ENCODE measurements at places on chromosomes 13 and 19.

GRCh38 chr19:53076984-53077383 lies 26.2 kb downstream of the ZNF160 start:
- no peak for DNase-seq

- DNase-seq: no peak
Observed at GRCh38 chr13:101116826-101117225, 299.5 kb downstream of the NALCN start.

GRCh38 chr19:11355160-11356073 lies at the start of gene PLPPR2:
Gene PLPPR2 (plus strand): TSS chr19:11355432. CDS start chr19:11357674, 2,242 bp downstream.
- DNase-seq: peak; percentile 87

DNA sequence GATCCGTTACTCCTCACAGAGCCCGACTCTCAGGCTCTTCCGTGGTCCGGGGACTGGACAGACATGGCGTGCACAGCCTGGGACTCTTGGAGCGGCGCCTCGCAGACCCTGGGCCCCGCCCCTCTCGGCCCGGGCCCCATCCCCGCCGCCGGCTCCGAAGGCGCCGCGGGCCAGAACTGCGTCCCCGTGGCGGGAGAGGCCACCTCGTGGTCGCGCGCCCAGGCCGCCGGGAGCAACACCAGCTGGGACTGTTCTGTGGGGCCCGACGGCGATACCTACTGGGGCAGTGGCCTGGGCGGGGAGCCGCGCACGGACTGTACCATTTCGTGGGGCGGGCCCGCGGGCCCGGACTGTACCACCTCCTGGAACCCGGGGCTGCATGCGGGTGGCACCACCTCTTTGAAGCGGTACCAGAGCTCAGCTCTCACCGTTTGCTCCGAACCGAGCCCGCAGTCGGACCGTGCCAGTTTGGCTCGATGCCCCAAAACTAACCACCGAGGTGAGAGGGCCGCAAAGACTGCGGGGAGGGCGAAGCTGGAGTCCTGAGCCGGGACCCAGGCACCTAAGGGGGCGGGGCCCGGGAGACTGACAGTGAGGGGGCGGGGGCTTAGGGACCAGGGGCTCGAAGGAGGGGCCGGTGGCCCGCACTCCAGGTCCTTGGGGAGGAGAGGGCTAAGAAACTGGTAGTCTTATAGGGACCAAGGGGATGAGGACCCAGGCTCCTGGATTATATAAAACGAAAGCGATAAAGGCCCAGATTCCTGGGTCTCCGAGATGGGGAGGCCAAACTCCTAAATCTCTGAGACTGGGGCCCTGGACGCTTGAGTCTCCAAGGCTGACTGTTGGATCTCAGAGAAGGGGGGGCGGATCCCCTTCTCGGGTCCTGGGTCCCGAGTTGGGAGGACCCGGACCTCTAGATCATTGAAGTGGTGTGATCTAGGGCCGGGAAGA lies 2.0 kb downstream of the ETV2 start:
- peak; percentile 82 for DNase-seq

GRCh38 chr13:99415014-99415650 lies 86.1 kb upstream of the TM9SF2 start:
- no peak for DNase-seq

GRCh38 chr19:10646456-10647159 lies 7.5 kb upstream of the ILF3 start:
- DNase-seq: no peak

DNA sequence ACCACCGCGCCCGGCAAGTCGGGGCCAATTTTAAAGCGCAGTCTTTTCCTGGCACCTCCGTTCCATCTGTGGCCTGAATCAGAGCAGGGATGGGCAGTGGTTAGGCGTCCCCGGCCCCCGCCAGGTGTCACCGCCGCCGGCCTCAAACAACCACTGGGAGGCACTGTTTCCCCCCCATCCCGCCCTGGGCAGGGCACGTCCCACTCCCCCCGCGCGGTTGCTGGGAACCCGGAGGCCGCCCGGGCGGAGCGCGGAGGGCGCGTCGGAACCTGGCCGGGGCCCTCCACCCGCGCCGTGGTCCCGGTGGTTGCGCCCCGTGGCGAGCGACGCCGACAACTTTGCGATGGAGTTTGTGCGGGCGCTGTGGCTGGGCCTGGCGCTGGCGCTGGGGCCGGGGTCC lies at the start of gene GRIN3B:
Gene GRIN3B, plus strand, starts transcription at position 325 of the 400 bp plus-strand sequence. Its CDS starts 19 bp downstream, at position 344.
- peak; percentile 72 for DNase-seq

DNA sequence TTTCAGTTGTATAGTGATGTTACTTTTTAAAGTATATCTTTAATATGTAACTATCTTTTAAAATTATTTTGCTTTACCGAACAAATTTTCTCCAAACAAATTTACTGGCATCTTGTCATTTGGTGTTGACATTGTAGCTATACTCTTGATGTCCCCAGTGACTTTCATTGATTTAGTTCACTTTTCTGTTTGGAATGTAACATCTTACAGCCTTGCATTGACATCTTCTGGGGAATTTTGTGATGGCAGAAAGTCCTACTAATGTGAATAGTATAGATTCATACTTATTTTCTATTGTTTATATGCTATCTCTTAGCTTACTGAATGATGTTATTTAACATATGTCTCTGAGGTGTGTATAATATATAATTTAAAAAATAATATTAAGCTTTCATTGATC lies 800.9 kb upstream of the ATXN8OS start:
- DNase-seq: no peak

GRCh38 chr19:51651216-51651846 lies 4.7 kb upstream of the SIGLEC14 start:
- DNase-seq: no peak

- no peak for DNase-seq
Observed at GRCh38 chr13:89382981-89383380, 1711.8 kb downstream of the SLITRK5 start.

DNA sequence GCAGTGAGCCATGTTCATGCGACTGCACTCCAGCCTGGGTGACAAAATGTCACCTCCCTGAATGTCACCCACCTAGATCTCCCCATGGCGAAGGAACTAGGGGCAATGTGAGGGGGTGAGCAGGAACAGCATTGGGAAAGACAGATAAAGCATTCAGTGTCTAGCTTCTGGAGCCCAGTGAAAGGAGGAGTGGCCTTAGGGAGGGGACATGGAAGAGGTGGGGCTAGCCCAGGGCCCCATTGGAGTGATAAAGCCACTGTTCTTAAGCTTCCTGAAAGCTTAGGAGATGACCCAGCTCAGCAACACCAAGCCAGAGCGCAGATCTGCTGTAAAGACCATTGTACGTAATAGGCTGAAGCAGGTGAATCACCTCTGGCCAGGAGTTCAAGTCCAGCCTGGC lies 13.0 kb upstream of the KCNN1 start:
- DNase-seq: no peak

DNA sequence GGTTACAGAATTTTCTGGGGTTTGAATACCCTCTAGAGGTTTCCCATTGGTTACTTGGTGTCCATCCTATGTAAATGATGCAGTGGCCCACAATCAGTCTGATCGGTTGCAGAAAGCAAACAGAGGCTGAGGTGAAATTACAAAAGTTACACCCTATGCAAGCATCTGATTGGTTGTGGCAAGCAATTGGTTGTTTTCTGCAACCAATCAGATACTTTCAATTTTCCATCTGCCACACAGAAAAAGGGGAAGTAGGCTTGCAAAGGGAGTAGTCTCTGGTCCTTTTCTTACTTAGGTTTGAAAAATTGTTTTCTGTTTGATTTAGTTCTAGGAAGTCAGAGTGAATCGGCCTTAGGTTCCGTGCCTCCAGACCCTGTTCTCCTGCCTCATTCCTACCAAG lies 93.1 kb downstream of the WTIP start:
- no peak for DNase-seq

GRCh38 chr13:94176561-94176960 lies 302.9 kb downstream of the DCT start:
- DNase-seq: no peak

- DNase-seq: no peak
Observed at GRCh38 chr13:21932996-21933395, 262.1 kb downstream of the FGF9 start.

DNA sequence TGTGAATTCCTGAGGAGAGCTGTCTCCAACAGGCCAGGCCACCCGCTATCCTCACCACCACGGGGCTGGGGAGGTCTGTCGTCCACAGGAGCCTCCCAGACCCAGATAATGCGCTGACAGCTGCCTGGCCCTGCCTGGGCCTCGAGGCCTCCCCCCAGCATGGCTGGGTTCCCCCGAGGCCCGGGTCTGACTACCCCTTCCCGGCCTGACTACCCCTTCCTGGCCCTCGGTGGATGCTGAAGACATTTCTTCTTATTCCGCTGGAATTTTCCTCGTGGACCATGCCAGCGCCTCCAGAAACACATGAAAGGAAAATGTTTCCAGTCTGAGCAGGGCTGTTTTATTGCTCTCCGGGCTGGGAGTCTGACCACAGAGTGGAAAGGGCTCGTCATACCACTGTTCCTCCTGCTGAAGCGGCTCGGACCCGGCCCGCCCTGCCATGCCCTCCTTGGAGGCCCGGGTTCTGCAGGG lies 16.8 kb upstream of the COMP start:
- no peak for DNase-seq

DNA sequence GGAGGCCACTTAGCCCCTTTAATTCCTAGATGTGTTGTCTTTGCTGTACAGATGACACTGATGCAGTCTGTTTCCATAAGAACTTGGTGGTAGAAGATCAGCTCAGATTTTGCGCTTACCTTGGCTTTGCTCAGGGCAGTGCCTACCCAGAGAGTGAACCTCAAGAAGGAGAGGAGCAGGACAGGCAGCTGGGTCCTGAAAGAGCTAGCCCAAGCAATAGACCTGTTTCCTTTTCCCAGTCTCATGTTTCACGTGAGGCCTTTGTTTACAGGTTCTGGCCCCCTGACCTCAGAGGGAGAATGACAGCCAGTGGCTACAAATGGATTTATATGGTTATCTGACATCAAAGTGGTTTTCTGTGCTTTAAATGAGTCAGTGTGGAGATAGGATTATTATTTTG lies 40.1 kb downstream of the METTL21C start:
- no peak for DNase-seq

DNA sequence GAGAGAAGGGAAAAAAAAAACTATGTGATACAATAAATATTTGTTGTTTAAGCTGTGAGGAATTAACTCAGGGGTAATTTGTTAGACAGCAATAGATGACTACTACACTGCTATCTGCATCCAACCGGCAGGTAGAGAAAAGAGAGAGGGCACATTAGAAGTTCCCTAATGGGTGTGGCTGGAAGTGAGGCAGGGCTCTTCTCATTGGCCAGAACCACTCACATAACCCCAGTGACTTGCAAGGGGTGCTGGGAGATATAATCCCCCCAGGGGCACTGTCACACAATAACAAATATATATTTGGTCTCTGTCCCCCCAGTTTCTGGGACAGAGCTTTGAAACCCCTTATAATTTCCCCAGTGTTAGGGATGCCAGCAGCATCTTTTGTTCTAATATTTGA lies 24.3 kb downstream of the FGF21 start:
- DNase-seq: no peak

GRCh38 chr13:112951674-112952371 lies 17.2 kb upstream of the MCF2L start:
- no peak for DNase-seq

- no peak for DNase-seq
Observed at GRCh38 chr19:2984215-2984528, 6.8 kb downstream of the TLE6 start.

DNA sequence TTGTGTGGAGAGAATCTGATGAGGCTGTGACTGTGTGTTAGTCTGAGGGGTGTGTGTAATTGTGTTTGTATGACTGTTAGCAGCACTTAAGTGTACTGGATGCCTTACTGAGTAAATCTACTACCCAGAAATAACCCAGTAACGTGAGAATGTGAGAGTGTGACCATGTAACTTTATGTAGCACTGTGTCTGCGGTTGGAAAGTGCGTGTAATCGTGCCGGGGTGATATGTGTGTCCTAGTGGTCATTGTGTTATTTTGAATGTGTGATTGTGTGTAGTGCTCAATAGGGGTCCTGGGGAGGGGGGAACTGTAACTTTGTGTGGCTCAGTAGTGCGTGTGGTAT lies 550 bp downstream of the ZNF383 start:
- DNase-seq: no peak

DNA sequence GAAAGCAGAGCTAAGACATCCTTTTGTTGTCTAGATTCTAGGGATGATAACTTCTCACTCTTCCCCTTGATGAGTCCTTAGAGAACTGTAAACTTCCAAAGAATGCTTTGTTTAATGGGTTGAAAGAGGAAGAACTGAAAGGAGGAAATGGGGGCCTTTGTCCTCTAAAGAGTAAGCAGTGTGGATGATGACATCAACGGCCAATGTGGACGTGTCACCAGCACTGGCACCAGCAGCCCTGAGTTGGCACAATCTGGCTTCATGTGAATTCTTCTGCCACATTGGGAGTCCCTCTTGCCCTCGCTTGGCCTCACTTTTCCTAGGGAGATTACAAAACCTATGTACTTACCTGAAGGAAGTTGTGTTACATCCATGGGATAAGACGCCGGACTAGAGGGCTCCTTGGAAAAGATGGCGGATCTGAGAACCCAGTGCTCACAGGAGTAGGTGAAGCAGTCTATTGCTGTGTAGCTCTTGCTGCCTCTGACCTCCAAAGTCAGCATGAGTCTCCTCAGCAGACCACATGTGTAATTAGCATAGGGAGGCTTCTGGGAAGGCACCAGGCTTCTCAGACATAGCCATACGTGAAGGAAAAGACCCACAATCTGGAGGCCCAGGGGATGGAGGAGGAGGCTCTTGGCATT lies 62.8 kb downstream of the RGCC start:
- DNase-seq: no peak

DNA sequence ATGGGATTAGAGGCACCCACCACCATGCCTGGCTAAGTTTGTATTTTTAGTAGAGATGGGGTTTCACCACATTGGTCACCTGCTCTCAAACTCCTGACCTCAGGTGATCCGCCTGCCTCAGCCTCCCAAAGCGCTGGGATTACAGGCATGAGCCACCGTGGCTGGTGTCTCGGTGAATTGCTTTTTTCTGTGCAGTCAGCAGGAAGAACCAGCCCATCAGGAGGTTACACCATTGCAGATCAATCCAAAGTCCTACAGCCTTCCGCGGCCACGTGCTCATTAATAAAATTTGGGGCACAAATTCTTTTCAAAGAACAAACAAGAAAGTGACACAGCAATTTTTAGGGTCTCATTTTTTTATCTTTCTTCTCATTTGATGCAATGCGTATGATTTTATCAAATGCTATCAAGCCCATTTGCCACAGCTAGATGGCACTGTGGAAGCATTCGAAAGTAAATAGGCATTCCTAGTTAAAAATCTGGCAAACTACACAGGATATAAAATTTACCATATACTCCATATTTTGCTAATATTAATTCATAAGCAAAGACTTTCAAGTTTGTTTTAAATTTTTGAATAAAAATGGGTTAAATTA lies 54.4 kb upstream of the ZNF835 start:
- DNase-seq: no peak

DNA sequence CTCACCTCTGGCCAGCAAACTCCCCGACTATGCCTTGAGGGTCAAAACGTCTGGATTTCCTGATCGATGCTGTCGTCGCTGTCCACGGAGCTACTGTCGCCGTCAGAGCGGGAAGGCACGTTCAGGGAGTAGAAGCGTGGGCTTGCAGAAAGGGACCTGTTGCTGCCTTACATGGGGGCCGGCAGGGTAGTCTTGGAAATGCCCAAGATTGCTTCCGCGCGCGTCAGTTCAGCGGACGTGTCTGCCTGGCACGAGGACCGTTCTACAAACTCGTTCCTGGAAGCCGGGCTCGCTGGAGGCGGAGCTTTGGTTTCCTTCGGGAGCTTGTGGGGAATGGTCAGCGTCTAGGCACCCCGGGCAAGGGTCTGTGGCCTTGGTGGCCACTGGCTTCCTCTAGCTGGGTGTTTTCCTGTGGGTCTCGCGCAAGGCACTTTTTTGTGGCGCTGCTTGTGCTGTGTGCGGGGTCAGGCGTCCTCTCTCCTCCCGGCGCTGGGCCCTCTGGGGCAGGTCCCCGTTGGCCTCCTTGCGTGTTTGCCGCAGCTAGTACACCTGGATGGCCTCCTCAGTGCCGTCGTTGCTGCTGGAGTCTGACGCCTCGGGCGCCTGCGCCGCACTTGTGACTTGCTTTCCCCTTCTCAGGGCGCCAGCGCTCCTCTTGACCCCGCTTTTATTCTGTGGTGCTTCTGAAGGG lies 15.4 kb downstream of the RB1 start:
- no peak for DNase-seq
